ENCODE measurements at places on chromosomes 4 and X.

DNA sequence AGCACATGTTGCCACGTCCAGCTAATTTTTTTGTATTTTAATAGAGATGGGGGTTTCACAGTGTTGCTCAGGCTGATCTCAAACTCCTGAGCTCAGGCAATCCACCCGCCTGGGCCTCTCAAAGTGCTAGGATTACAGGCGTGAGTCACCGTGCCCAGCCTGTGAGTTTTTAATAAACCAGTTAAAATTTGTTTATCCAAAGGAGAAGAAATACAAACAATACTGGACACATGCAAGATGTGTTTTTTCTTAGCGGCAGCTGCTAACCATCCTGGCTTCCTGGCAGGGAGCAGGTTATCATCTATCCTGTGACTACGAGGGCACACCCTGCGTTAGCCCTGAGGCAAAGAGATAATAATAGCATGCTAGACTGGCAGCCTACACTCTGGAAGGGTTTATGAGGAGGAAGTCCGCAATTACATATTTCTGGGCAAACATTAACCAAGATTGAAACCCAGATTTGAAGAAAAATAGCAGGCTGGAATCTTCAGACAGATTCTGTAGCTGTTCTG, 191.4 kb downstream of the SPRY1 start:
- no peak for DNase-seq

- DNase-seq = no peak
These were observed 22.8 kb upstream of the ARHGAP24 start for GRCh38 chr4:85452058-85452731.

- DNase-seq = no peak
These were observed 282.0 kb upstream of the DKK2 start for GRCh38 chr4:107318078-107318477.

- DNase-seq = no peak
These were observed 28.3 kb upstream of the CFAP299 start for GRCh38 chr4:80307183-80307735.

DNA sequence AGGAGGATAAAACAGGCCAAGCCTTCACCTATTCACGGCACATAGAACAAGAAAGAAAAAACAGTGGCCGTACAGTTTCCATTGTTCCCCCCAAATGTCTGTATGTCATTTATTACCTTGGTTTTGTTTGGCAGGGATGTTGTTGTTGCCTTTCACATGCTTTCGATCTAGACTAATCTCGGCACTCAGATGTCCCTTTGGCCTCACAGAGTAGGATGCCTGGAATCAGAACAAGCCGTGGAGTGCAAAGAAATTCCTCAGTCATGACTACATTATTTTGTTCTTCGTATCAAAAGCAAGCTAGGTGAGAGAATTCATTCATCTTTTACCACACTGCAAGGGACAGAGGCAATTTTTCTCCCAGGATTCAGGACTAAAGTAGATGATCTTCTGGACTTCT, 106.9 kb downstream of the SMIM20 start:
- no peak for DNase-seq

GRCh38 chr4:109321232-109321631, 18.8 kb upstream of the COL25A1 start:
- DNase-seq = no peak

- DNase-seq = no peak
These were observed 121.3 kb upstream of the S100G start for GRCh38 chrX:16528620-16529019.
